Left ventricle myocardium superior (tissue), 1 donor: ENCODE measurements at places on chromosomes 6 and 20.

DNA sequence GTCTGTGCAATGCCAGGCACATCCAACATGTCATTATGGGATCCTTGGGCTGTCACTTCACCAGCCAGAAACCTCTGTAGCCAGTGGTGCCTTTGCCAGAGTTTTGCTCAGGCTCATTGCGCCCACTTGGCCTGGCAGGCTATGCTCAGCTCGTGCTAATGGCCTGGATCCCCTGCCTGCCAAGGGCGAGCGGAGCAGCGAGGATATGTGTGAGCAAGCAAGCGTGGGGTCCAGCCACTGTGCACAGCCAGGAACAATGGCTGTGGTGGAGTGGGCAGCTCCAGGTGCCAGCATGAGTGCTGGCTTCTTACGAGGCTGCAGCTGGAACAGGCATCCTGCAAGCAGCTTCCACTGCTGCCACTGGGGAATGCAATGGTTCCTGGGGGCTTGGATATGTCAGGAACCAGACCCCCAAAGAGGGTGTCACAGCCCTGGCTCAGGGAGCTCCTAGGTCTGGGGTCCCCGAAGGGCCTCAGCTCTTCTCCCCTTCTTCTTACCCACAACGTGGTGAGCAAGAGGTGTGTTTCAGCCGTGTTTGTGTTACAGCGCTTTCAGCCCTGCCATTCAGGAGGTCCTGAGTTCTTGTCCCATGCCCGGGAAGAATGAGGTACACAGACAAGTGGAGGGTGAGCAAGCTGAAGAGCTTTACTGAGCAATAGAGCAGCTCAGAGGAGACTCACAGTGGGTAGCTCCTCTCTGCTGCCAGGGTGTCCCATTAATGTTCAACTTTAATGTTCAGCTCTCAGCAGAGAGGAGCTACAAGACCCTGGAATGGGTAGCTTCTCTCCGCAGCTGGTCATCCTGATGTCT, 22.3 kb upstream of the TOP1 start:
- DNase-seq: no peak

DNA sequence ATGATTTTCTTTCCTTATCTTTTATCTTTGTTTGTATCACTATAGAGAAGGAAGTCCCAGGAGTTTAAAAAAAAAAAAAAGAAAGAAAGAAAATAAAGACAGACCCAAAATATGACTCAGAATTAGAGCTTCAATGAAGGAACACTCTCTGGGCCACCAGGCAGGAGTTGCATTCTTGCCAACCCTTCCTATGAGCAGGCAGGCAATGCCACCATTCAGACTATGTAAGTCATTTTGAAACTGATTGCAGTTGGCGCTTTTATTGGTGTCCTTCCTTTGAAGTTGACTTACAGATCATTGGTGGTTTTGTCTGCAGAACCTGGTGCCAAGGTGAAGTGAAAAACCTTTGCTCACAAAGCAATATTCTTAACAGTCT, 50.3 kb downstream of the MYB start:
- no peak for DNase-seq

DNA sequence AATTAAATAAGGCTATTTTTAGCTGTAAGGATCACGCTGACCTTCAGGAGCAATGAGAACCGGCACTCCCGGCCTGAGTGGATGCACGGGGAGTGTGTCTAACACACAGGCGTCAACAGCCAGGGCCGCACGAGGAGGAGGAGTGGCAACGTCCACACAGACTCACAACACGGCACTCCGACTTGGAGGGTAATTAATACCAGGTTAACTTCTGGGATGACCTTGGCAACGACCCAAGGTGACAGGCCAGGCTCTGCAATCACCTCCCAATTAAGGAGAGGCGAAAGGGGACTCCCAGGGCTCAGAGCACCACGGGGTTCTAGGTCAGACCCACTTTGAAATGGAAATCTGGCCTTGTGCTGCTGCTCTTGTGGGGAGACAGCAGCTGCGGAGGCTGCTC, 84.0 kb downstream of the RAMACL start:
- peak; percentile 70 for DNase-seq

DNA sequence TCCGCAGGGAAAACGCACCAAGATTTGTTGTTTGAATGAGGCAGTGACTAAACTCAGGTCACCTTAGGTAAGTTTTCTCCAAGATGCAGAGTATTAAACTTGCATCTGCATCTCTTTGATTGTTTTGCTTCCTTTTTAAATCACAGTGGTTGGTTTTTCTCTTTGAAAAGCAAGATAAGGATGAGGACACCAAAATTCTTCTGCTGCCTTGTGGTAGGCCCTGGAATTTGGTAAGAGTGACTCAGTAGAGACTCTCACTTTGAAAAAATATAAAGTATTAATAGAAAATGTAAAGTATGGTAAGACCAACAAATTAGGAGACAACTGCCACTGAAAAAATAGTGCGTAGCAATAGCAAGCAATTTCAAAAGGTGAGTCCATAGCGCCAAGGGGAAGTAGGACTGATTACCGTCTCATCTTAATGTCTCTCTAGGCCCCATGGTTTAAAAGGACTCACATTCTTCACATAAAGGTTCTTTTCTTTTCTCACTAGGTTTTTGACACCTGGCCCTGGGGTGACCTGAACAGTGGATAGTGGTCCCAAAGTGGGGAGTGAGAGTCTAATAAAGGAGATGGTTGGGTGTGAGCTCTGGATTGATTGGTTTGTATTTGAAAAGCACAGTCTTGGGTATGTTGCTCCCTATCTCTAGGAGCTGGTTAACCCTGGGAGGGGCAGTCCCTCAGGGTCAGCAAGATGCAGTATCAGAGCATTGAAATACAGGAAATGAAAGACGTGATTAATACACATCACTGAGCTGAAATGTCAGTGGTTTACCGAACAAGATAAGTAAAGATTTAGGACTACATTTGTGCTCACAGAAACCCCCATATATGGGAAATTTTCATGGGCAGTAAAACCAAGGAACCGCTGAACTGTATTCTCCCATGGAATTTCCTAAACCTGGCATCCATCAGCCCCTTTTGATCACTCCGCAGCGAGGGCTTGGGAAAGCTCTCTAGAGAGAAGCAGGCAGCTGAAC, 221.2 kb downstream of the SLC24A3 start:
- DNase-seq: no peak

DNA sequence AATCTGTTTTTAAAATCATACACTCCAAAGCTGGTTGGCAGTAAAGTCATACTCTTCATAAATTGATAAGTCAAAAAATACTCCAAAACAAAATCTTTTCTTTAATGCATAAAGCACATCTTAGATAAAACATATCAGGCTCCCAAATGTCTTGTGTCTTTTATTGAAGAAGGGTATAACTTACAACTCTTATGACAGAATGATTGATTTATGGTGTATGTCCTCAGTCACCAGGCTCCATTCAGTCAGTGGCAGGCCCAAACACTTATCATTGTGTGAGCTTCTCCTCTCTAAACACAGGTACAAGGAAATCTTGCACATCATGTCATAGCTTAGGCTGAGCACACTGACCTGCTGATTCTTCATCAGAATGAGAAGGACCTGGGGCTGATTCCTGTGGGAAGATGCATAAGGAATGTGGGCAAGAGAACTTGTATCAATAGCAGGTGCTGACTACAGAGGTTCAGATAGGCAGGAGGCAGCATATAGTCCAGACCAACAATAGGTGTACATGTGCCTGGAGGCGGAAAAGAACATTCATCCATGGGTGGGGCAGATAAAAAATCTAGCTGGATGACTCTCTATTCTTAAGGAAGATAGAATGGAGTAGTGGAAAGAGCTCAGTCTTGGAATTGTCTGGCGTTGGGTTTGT, 1.9 kb downstream of the CALHM5 start:
- DNase-seq: no peak

DNA sequence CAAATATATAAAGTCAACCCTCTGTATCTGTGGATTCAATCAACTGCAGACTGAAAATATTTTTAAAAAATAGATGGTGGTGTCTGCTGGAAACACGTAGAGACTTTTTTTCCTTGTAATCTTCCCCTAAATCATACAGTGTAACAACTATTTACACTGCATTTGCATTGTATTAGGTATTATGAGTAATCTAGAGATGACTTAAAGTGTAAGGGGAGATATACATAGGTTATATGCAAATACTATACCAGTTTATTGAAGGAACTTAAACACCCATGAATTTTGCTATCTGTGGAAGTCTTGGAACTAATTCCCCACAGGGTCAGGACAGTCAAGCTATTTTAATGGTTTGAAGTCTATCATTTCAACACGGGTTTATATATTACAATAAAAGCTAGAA, 10.2 kb downstream of the HDAC2 start:
- DNase-seq: no peak

DNA sequence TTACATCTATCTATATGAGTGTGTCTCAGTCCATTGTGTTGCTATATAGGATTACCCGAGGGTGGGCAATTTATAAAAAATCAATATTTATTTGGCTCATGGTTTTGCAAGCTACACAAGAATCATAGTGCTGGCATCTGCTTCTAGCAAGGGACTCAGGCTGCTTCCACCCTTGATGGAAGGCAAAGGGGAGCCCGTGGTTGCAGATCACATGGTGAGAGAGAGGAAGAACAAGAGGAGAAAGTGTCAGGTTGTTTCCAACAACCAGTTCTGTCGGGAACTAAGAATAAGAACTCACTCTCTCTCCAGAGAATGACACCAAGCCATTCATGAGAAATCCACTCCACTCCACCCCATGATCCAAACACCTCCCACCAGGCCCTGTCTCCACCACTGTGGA, 48.2 kb upstream of the TENT5A start:
- DNase-seq: no peak

DNA sequence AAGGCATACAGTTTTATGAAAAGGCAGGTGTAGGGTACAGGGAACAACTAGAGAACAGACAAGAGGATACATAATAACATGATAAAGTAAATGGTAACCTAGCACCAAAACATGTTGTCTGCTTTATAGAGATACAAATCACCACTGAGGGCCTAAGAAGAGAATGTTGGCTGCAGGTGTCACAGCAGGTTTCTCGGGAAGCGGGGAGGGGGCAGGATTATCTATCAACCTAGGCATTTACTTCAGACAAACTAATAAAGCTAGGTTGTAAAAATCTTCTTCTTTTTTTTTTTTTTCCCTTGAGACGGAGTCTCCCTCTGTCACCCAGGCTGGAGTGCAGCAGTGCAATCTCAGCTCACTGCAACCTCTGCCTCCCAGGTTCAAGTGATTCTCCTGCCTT, 22.7 kb downstream of the PIM1 start:
- no peak for DNase-seq

GRCh38 chr20:62310757-62311121, 7.9 kb downstream of the ADRM1 start:
- DNase-seq: no peak

DNA sequence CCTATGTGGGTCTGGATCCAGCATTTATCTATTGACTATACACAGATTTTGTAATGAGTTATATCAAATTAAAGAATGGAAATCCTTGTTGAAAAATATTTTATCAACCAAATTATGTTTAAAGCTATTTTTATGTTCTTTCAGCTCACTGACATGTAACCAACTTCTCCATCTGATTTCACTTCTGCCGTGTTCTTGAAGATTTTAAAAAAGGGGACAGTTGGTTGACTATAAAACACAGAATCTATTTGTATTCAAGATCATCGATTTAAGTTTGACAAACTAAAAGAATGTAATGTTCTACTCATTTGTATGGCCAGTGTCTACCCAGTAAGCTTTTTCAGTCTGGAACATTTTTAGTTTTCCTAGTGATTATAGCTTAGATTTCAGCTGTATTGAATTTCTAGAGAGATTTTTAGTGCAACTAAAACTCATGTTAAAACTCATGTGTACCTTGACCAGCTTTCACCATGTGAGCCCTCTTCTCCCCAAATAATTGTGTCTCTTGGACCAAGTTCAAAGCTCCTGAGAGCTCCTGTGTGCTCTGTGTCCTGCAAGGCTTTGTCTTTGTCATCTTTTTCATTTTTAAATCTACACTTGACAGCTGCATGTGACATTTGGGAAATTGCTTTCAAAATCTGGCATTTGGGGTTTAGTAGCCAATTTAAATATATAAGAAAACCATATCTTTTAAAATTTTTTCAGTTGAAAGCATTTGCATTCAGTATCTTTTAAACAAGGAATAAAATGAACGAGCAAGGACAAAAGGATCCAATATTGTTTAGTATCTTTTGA, 118.4 kb upstream of the TIAM2 start:
- DNase-seq: no peak

DNA sequence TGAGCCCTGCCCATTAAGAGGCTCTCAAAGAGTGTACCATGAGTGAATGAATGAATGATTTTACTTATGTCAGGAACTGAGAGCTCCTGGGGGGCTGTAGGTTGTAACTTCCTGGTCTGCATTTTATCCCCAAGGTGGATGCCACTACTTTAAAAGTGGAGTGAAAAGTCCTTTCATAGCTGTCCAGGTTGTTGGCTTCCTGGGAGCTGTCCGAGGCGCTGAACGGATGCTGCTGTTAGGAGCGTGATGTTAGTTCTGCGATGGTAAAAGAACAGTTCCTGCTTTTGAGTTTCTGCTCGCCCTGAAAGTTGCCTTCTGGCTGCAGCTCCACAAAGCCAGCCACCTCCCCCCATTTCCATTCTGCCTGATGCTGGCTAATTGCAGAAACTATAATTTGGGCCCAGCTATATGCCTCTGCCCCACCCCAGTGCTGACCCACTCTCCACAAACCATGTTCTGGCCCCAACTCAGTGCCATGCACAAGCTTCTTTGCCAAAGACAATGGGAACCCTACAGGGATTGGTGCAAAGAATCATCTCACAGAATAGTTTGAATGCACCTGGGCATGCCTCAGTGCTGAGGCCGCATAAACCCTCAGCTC, 330.9 kb upstream of the CDH4 start:
- DNase-seq: peak; percentile 78

GRCh38 chr6:21604081-21604480, 10.5 kb downstream of the SOX4 start:
- DNase-seq: no peak

- DNase-seq: peak; percentile 77
Observed at GRCh38 chr6:16964553-16965499, 137.0 kb upstream of the STMND1 start.

- no peak for DNase-seq
Observed at GRCh38 chr20:31979713-31980426, 11.9 kb downstream of the XKR7 start.

- no peak for DNase-seq
Observed at GRCh38 chr6:123745895-123746294, 57.8 kb upstream of the NKAIN2 start.

DNA sequence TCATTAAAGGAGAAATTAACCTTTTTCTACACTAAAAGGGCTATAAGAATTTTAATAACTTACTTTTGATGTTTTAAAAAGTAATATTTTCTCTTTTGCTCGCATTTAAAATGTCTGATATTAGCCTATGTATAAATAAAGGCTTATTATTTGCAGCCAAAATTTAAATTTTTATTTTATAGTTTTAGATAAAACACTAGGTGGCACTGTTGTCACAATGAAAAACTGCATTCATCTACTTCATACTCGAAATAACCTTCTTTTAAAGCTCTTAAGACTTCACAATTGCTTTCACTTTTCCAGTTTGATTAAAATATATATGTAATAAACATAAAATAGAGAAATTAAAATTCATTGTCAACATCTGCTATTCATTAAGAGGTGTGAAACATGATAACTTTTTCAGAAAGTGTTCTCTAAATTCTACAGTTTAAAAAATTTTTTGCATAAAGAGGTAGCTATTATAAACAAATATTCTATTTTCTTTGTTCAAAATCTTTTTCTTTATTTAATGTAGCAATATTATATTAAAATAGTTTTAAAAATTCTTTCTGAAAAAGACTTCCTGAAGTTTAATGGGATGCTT, 78.8 kb upstream of the DEFB112 start:
- DNase-seq: no peak

GRCh38 chr20:62905536-62906117, 20.7 kb downstream of the DIDO1 start:
- no peak for DNase-seq

GRCh38 chr6:44630125-44631028, 242.9 kb downstream of the CDC5L start:
- peak; percentile 50 for DNase-seq

- no peak for DNase-seq
Observed at GRCh38 chr6:156828280-156828703, 51.1 kb downstream of the ARID1B start.
